RWPE1 (cell line): ENCODE measurements at places on chromosomes 6 and 20.

DNA sequence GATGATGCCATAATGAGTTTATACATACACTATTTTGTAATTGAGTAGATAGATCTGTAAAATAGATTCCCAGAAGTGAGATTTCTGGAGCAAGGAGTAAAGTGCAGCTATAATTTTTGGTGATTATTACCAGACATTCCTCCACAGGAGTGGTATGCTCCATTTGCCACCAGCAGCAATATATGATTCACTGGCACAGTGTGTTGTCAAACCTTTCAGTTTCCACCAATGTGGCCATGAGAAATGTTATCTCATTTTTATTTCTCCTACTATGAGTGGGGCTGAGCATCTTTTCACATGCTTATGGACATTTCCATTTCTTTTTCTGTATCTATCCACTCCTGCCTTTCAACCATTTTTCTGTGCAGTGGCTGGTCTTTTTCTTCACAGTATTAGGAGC is 70.5 kb downstream of the GPR63 start:
- DNase-seq = no peak

DNA sequence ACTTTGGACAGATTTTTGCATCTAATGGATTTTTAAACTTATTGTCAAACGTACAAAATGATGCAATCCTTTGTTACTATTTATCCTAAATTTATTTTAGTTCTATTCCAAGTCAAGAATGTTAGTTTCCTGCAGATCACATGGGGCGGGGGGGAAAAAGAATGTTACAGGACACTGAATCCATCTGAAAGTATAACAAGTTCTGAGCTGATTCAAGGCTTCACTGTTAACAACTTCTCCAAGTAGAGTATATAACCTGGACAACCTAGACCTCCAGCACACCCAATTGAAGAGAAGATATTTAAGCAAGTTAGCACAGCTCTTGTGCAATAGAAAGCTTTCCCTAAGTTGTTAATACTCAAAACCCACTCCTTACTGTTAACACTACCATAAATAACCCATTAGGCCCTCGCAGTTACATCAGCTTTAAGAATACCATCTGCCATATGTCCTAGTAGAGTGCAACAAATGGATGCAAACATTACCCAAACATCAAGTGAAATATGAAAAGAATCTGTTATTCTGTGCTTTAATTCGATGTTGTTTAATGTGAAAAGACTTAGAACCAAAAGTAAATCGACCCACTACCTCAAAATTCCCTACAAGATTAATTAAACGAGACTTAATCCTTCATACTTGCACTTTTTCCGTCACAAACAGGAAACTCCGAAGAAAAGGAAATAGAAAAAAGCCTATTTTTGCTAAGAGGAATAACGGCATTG is 1.3 kb downstream of the SEC63 start:
- DNase-seq = peak; percentile 26

DNA sequence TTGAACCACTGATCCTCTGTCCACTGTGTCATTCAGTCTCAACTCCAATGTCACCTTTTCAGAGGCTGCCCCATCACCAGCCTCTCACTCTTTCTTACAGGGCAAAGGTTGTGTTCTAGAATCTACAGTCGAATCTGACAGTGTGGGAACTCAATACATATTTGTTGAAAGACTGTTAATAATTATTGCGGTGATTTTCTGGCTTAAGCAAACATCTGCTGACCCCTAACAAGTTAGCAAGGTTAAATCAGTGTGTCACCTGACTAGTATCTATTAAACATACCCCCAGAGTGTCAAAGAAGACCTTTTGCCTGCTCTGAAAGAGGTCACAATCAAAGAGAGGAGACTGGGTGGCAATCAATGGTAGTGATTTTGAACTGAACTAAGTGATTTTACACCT is 41.9 kb downstream of the ELOVL2 start:
- DNase-seq = no peak

DNA sequence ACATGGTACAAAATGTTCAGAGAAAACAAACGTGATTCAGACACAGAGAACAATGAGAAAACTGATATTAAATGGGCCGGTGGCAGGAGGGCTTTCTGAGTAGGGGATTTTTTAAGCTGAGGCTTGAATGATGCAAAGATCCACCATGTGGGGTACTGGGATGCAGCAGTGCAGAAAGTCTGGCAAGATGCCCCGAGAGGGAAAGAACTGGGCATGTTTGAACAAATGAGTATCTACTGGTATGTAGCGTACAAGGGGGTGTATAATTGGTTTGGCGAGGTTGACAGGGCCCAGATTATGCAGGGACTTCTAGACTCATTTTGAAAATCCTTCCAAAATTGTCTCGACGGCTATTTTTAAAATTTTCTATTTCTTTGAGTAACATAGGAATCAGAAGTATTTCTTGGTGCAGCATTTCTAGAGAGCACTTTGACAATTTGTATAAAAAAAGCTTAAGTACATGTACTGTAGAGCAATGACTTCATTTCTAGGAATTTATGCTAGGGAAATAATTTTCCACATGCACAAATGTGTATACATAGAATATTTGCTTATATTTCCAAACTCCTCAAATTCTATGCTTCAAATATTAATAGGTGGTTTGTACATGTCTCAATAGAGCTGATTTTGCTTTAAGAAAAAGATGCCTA is 119.6 kb upstream of the DOK5 start:
- peak; percentile 62 for DNase-seq

DNA sequence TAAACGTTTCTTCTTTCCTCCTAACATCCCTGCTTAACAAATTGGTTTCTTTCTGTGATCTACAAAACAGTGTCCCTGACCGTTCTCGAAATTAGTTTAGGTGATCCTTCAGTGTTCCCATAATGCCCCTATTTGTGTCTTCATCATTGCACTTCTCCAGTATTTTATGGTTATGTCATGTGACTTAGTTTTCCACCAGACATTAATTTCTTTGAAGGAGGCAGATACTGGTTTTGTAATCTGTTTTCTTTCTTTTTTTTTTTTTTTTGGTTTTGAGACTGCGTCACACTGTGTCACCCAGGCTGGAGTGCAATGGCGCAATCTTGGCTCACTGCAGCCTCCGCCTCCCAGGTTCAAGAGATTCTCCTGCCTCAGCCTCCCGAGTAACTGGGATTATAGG is 49.2 kb downstream of the FAM217A start:
- DNase-seq = no peak

DNA sequence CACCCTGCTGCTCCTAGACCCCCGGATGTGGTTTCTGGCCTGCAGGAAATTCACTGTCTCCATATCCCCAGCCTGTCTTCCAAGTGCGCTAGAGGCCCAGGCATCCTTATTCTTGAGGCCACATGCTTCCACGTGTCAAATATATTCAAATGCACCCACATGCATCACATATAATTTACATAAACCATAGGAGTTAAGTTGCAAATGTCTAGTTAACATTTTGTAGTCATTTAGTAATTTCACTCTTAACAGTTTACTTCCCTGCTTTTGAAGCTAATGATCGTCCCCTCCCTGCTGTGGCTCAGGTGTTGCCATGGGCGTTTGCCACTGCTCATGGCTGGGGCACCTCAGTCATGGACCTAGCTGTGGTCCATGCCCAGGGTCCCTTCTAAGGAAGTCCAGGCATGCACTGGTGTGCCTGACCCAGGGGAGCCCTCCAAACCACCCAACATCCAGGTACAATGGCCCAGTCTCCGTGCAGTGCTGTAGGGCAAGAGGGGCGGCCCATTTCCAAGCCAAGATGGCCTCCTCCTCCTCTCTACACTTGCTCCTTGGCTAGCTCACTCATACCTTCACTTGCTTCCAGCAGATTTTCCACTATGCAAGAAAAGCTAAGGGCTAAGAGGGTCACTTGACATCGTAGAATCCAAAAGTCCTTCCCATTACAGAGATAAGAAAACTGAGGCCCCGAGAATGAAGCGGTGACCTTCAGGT is 42.4 kb downstream of the FGD2 start:
- no peak for DNase-seq

DNA sequence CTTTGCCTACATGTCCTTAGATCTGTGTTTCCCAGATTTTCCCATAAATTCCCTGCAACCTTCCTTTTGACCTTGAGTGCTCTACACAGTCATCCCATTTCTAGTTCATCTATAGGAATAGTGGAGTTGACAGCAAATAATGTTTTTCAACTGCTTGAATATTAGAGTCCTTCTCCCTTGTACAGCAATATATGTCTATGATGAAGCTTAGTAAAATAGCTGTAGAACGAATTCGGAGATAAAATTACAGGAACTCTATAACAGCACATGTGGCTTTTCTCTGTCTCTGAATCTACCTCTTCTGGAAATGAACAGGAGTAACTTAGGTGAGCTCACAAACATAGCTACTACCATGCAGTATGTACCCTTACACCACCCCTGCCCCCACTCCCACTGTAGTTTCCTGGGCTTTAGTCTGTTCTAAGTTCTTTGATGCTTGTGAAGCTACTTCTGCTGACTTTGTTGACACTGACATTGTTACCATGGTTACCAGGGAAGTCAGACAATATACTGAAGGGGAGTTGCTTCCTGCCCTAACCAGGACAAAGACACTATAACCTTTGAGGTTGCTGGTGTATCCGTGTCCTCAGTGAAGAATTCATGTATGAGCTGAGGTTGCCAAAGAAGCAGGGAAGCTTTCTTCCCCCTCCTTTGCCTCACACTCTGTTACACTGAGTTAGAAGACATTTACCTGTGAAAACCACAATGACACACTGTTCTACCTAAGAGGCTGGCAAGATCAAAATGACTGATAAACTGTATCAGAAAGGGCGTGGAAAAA is 35.8 kb upstream of the SHLD1 start:
- no peak for DNase-seq

DNA sequence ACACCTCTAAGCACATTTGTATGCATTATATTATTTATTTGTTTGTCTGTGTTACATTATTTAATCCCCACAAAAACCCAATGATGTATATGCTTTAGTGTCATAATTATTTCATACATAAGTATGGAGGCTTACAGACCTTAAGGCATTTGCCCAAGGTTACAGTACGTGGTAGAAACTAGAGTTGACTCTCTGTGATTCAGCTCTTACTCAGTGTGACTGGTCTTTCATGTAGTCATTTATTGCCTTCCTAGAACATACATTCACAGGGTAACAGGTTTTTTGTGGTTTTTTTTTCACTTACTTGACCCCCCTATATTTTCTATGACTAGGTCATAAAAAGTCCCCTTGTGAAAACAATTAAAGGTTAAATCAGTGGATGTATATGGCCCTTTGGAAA is 566.8 kb downstream of the TFAP2A start:
- DNase-seq = peak; percentile 36

DNA sequence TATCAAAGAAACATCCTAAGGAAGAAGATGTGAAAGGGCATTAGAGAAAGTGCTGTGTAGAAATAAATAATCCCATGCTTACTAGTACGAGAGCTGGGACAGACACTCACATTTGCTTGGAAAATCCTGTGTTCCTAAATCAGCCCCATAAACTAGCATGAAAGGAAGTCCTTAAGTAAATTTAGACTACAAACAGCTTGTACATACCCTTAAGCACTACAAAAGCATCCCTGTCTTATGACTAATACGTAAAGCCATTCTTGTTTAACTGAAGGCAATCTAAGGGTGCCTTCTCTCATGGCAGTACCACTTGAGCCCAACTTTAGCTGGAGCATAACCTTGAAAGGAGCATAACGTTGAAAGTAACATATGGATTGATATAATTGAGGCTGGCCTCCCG is 15.4 kb upstream of the FOXQ1 start:
- no peak for DNase-seq

- peak; percentile 47 for DNase-seq
Measured at GRCh38 chr6:90068264-90068663, 174.0 kb downstream of the GJA10 start.

DNA sequence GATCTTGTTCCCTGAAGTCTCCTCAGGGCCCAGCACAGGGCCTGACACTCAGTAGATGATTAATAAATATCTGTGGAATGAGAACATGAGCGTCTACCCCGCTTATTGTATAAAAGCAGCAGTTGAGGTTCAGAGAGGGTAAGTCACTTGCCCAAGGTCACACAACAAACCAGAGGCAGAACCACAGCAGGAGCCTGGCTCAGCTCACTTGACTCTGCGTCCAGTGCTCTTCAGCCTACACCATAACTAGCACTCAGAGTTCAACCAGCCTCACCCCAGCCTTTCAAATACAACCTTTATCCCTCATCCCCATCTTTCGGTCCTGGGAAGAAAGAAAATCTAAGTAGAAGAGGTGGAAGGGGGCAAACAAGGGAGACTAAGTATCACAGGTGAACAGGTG is 24.9 kb upstream of the NOL4L start:
- DNase-seq = no peak
